ENCODE measurements at places on chromosomes 1 and 21.

GRCh38 chr1:85360730-85361493 is 84.5 kb upstream of the BCL10 start:
- peak; percentile 55 for DNase-seq

DNA sequence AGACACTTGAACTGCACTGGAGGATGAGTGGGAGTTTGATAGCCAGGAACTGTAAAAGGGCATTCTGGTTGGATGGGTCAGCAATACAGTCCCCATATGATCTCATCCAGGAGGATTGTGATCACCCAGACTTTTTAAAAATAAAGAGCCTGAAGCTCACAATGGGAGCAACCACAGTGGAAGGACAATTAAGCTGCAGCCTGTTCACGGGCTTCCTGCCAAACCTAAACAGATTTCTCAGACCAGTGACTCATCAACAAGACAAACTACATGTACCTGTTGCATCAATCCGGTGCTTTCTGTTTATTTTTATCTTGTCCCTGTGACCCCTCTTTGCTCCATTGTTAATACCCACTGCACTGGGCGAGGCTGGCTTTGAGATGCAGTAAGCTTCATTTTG is 52.3 kb downstream of the PAPPA2 start:
- peak; percentile 22 for DNase-seq

DNA sequence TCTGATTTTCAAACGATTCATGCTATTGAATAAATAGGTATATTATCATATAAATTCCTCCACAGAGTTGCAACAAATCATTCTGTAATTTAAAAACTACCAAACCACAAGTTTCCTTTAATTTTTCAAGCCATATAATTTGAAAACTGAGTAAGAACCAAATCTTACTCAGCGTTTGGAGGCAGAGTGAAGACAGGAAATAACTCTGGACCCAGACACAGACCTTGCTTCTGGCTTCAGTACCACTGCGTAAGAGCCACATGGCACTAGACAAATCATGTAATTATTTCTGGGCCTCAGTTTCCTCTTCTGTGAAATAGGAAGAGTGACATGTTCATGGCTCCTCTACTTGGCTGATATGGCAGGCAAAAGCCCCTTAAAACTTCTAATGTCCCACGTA is 82.4 kb downstream of the SMYD2 start:
- no peak for DNase-seq

GRCh38 chr1:42966688-42967612 is 8.3 kb upstream of the SLC2A1 start:
- DNase-seq = peak; percentile 87

DNA sequence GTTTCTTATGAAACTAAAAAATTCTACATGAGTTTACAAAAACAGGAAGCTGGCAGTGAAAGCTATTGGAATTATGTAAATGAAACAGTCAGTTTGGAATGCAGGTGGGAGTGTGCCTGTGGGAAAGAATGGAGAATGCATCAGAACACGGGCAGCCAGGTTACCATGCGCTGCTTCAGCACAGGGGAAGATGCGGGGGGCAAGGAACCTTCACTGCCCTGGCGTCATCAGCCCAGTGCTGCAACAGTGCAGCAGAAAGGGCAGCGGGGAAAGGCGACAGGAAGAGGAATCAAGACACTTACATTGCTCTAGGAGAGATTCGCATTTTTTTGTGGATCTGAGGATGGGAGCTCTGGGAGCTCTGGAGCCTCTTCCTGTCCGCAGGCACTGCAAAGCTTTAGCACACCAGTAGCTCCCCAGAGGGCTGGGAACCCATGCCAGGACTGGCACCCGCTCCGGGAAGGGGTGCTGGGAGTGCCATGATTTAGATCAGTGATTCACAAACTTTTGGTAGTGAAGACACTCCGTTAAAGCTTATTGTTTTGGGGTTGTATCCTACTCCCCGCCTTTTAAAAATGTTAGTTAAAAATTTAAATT is 64.1 kb upstream of the WDR26 start:
- DNase-seq = no peak

DNA sequence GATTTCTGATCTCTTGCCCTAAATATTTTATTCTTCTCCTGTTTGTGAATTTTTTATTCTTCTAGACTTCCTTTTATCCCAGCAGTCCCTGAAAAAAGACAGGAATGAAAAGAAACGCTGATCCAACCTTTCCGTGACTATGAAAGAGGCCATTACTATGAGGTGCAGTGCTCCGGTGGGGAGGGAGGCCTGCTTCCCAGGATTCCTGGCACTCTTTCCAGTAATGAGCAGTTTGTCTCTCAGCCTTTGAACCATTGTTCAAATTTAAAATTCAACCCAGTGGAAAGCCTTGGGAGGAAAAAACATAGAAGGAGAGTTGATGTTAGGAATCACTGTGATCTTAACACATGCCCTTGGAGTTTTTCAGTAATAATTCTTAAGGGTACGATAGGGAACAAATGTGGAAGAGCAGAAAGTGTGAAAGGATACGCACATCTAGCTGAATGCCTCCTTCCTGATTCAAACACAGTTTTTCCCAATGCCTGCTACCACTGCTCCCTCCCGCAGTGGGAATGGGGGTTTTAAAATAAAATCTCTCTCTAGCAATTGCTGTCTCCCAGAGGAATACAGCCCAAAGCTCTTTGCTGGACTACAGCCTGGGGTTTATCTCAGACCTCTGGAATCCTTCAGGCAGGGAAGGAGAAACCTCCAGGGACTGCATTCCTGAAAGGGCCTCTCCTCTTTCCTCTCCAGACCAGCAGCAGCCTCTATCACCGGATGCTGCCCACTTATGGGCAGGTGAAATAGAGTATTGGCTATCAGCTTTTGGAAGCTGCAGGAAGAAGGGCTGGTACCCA is 6.1 kb downstream of the IER5 start:
- peak; percentile 75 for DNase-seq

- no peak for DNase-seq
These were observed 41.9 kb downstream of the NGF start for GRCh38 chr1:115295904-115296696.

DNA sequence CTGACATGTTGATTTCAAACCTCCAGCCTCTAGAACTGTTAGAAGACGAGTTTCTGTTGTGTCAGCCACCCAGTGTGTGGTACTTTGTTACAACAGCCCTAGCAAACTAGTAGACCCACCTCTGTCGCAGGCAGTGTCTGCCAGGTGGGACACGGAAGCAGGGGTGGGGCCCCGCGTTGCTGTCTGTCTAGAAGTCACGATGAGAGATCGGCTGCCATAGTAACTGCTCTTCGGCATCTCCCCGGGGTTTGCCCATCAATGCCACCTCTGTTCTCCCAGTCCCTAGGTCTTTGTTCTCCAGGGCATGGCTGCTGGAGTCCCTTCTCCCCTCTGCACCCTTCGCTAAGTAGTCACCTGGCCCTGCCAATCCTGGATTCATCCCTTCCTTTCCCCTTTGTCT is 15.2 kb upstream of the CLSTN1 start:
- DNase-seq = no peak

- DNase-seq = no peak
These were observed 22.2 kb downstream of the C1orf21 start for GRCh38 chr1:184409011-184409410.

DNA sequence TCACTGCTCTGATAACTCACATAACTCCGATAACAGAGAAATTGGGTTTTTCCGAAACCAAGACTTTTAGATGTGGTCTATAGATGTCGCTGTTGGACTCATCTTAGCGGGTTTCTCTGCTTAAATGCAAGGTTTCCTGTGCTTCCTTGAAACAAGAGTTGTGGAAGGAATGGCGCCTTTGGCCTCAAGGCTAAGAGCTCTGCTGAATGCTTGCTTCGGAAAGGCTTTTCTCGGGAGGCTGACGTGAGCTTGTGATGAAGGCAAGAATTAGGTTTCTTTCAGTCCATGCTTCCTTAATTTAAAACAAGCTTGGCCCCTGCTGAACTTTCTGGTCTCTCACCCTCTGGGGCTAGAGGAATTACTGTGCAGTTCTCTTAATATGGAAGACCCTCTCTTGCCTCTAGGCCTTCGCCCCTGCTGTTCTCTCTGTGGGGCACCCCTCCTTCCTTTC is 113.5 kb downstream of the MAP3K21 start:
- no peak for DNase-seq

DNA sequence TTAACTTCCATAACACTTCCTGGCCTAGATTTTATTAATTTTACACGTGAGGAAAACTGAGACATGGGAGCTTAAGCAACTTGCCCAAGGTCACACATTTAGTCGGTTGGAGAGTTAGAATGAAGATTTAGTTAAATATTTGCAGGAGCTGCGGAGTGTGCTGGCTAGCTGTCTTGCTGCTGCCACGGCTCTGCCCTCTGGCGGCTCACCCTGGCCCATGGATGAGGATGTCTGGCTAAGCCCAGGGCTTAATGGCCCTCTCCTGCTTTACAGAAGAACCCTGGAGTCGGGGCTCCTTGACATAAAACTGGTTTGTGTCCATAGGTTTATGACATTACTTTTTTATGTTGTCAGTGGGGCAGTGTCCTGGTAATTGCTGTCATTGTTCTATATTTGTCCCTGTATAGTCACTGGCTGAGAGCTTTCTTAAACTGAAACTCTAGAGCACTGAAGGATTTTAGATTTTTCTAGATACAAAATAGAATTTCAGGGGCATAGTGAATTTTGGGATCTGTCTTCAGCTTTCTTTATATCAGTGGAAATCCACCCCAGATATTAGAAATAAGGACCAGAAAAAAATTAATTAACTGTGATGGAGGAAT is 88.9 kb upstream of the WLS start:
- DNase-seq = no peak

- no peak for DNase-seq
These were observed 90.0 kb upstream of the KRTAP19-8 start for GRCh38 chr21:31128234-31128633.

DNA sequence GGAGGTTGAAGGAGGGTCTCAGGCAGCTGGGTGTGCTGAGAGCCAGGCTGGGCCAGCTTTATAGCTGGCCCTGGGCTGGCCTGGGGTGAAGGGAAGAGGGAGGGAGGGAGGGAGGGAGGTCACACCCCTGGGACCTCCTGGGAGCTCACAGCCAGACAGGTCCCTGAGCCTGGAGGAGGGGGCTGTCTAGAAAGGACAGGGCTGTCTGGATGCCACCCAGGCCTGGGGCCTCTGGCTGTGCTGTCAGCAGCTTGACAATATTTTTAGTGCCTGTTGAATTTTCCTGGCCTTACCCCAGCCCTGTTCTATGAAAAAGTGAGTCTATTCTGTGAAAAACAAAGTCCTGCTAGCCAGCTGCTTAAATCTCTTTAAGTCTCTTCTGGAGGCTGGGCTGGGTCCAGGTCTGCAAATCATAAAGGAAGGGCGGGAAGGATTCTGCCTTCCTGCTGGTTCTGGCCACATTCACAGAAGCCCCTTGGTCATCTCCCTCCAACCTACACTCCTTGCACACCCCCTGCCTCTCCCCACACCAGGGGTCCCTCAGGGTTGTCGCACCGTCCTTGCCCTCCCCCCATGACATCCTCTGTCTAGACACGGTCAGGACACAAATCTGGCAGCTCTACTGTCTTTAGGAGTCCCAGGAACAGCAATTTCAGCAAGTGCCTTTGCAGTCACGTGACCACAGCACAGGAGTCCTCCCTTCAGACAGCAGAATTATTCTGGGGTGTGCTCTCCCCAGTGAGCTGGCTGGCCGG is at the start of gene LEFTY2:
Gene LEFTY2 (minus strand): TSS at position 34 of the 755 bp plus-strand sequence. CDS start 80 bp downstream, outside the sequence.
- no peak for DNase-seq

- no peak for DNase-seq
These were observed 12.8 kb downstream of the PLEKHO1 start for GRCh38 chr1:150162582-150162861.

DNA sequence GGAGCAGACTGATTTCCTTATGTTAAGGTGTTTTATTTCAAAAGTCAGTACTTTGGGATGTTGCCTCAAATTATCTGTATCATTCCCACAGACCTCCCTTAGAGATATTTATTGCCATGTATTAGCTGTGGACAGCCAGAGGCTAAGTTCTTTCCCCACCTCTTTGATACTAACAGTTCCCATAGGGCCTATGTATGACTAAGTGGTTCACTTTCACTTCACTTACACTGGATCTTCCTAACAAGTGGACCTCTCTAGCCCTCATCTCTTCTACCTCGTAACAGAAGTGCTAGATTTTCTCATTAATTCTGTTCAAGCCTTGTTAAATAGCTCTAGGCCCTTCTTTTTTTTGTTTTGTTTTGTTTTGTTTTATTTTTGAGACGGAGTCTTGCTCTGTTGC is 6.2 kb downstream of the TRAF5 start:
- DNase-seq = no peak

DNA sequence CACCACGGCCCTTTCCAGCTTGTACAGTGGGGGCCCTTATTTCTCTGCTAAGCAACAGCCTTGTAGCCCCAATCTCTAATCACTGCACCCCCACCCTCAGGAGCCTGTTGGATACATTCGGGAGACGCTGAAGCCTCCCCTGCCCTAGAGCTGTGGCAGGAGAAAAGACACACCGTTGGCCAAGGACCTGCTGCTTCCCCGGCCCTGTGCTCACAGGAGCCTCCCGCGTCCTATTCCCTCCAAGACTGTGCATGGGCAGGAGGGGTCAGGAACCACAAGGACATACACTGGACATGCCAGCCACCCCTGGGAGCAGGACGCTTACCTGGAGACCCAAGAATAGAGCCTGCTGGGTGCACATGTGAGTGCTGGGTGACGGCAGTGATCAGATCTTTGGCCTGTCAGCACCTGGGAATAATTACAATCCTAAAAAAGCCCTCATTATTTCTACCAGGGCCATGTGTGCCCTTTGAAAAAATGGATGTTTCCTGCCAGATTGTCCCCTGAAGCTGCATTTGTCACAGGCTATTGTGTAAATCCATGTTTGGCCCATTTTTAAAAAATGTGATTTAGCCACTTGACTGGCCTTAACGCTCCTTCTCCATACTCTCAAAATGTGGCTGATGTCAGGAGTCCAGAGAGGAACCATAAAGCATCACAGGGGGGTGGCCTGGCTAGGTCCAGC is 590.6 kb downstream of the MATN1 start:
- no peak for DNase-seq

DNA sequence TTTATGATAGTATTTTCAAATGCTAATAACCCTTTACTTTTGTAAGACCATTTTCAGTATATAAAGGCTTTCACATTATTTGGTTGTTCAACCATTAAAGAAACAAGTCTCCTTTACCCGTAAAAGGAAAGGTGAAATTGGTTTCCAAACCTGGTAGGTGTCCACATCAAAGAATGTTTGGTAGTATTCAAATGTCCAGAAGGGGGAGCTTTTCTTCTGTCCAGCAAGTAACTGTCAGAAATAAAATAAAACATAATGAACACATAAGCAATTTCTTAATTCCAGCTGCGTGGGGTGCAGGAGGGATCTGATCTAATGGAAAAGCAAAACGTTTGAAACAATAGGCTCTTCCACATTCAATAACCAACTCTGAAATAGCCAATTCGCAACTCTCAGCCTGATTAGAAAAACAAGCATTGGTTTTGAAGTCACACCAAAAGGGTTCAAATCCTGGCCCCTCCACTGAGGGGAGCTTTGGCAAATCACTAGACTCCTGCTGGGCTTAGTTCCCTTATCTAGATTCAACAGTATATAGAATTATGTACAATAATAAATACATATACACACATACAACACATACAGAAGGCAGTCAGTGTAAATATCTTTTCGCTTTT is 11.0 kb downstream of the YIPF1 start:
- no peak for DNase-seq

- DNase-seq = no peak
These were observed 702.9 kb downstream of the BRINP3 start for GRCh38 chr1:189774721-189775287.
